Activated CD8-positive, alpha-beta T cell treated with anti-CD3 and anti-CD28 coated beads for 36 hours (primary cell): ENCODE measurements at places on chromosomes 6 and 20.
A peak's percentile ranks its signal among the peaks of the same experiment; 100 is the strongest.

- no peaks in the 10 kb centered on the region for H3K36me3 ChIP-seq
- DNase-seq = peak; percentile 14
- H3K4me3 ChIP-seq = no peak overlapping the region
- H3K4me1 ChIP-seq = peaks cover 2% of the 10 kb centered on the region
These were observed 280.5 kb downstream of the SYNE1 start for GRCh38 chr6:152356662-152357061.

GRCh38 chr20:32649697-32650400, 23.9 kb downstream of the C20orf203 start:
- no peak for DNase-seq
- no peaks in the 10 kb centered on the region for H3K36me3 ChIP-seq
- no peak overlapping the region for H3K4me3 ChIP-seq
- H3K27me3 ChIP-seq = no peaks in the 10 kb centered on the region

DNA sequence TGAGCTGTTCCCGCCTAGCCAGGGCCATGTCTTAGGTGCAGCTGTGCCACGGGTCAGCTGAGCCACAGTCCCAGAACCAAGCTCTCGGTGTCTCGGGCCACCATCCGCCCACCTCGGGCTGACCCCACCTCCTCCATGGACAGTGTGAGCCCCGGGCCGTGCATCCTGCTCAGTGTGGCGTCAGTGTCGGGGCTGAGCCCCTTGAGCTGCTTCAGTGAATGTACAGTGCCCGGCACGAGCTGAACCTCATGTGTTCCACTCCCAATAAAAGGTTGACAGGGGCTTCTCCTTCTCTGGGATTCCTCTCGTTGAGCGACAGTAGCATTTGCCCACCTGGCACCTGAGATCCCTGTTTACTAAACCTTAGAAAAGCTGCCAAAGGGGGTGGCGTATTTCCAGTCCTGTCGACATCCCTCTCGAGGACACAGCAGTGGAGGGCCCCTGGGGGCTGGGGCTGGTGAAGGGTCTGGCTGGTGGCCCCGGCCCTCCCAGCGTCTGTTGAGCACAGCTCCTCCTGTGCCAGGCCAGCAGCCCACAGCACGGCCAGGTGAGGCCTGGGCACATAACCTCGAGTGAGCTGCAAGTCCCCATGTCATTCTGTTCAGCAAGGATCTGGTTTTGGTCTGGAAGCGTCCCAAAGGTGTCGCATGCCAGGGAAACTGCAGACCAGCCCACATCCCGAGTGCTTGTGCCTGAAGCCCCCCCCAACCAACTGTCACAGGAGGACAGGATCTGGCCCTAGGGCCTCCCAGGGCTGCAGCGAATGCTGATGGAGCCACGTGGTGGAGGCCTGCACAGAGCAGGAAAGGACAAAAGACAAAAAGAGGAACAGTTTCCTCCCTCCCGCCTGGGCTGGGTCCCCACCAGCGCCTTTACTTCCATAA, 21.2 kb upstream of the PYGB start:
- no peaks in the 10 kb centered on the region for H3K36me3 ChIP-seq
- H3K27ac ChIP-seq = no peak overlapping the region
- peaks cover 11% of the 10 kb centered on the region for H3K4me1 ChIP-seq
- no peaks in the 10 kb centered on the region for H3K27me3 ChIP-seq
- H3K4me3 ChIP-seq = no peak overlapping the region

- no peak for DNase-seq
- no peaks in the 10 kb centered on the region for H3K4me1 ChIP-seq
- H3K4me3 ChIP-seq = no peak overlapping the region
- no peaks in the 10 kb centered on the region for H3K27me3 ChIP-seq
- no peak overlapping the region for H3K27ac ChIP-seq
These were observed 530.2 kb downstream of the BCKDHB start for GRCh38 chr6:80636689-80637088.

- no peaks in the 10 kb centered on the region for H3K36me3 ChIP-seq
- no peaks in the 10 kb centered on the region for H3K27me3 ChIP-seq
- H3K27ac ChIP-seq = no peak overlapping the region
- no peak overlapping the region for H3K4me3 ChIP-seq
- no peaks in the 10 kb centered on the region for H3K4me1 ChIP-seq
- DNase-seq = no peak
These were observed 636.0 kb downstream of the BCKDHB start for GRCh38 chr6:80742481-80742880.

GRCh38 chr6:3913077-3913957, 64.1 kb downstream of the FAM50B start:
- DNase-seq = no peak
- no peak overlapping the region for H3K4me3 ChIP-seq
- peaks cover 42% of the 10 kb centered on the region for H3K27me3 ChIP-seq
- peaks cover 21% of the 10 kb centered on the region for H3K4me1 ChIP-seq

DNA sequence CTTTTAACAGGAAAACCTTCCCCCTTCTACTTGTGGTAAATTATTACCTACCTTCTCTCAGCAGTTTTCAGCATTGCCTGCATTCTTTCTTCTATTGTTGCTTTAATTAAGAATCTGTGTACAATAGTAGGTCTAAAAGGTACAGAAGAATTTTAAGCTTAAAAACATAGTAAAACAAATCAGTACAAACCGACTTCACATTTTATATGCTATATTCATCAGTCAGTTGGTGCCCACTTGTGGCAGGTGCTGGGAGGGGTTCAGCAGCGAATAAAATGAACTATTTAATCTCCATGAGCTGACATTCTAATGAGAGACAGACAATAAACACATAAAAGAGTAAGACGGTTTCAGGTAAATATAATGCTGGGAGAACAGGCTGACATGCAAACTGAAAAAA, 73.4 kb upstream of the FBXO30 start:
- H3K4me3 ChIP-seq = no peak overlapping the region
- no peaks in the 10 kb centered on the region for H3K27me3 ChIP-seq
- H3K27ac ChIP-seq = no peak overlapping the region
- H3K4me1 ChIP-seq = no peaks in the 10 kb centered on the region
- peaks cover 14% of the 10 kb centered on the region for H3K36me3 ChIP-seq
- peak; percentile 49 for DNase-seq

GRCh38 chr6:121823437-121823851, 388.0 kb downstream of the GJA1 start:
- H3K27ac ChIP-seq = no peak overlapping the region
- no peaks in the 10 kb centered on the region for H3K36me3 ChIP-seq
- H3K4me1 ChIP-seq = no peaks in the 10 kb centered on the region
- no peak overlapping the region for H3K4me3 ChIP-seq
- no peak for DNase-seq

DNA sequence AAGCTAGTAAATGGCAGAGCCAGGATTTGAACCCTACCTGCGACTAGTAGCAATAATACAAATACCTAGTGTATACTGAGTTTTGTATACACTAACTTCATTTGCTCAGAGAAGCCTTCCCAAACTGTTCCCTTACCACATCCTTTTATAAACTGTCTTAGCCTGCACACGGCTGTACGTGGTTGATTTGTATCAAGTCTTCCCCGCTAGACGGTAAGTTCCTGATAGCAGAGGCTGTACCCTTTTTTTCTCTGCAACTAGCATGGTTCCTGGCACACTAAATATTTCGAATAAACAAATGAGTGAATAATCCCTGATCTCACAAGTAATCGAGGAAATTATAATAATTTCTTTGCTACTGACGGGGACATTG, 636 bp downstream of the RTF2 start:
- H3K36me3 ChIP-seq = peaks cover 17% of the 10 kb centered on the region
- peak overlapping the region; percentile 100 for H3K4me3 ChIP-seq
- peaks cover 31% of the 10 kb centered on the region for H3K4me1 ChIP-seq

DNA sequence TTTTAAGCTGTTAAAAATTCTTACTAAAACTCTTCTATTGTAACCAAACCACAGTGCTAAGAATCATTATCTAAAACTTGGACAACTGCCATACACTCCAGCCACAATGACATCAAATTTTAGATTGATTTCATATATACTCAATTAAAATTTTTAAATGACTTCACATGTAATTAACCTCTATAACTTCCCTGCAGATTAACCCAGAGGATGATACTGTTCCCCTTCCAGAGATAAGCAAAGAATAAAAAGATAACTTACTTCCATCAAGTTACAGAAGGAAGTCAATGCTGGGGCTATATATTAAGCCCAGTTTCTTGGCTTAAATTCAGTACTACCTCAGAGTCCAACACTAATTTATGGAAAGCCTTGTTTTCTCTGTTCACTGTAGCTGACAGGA, 71.3 kb downstream of the ARHGAP18 start:
- H3K27ac ChIP-seq = no peak overlapping the region
- no peaks in the 10 kb centered on the region for H3K27me3 ChIP-seq
- H3K36me3 ChIP-seq = no peaks in the 10 kb centered on the region
- H3K4me1 ChIP-seq = no peaks in the 10 kb centered on the region

GRCh38 chr6:150492507-150492906, 107.2 kb upstream of the PLEKHG1 start:
- no peak overlapping the region for H3K4me3 ChIP-seq
- H3K4me1 ChIP-seq = peaks cover 21% of the 10 kb centered on the region
- peaks cover 2% of the 10 kb centered on the region for H3K36me3 ChIP-seq
- H3K27me3 ChIP-seq = peaks cover 5% of the 10 kb centered on the region
- peak; percentile 2 for DNase-seq
- no peak overlapping the region for H3K27ac ChIP-seq

DNA sequence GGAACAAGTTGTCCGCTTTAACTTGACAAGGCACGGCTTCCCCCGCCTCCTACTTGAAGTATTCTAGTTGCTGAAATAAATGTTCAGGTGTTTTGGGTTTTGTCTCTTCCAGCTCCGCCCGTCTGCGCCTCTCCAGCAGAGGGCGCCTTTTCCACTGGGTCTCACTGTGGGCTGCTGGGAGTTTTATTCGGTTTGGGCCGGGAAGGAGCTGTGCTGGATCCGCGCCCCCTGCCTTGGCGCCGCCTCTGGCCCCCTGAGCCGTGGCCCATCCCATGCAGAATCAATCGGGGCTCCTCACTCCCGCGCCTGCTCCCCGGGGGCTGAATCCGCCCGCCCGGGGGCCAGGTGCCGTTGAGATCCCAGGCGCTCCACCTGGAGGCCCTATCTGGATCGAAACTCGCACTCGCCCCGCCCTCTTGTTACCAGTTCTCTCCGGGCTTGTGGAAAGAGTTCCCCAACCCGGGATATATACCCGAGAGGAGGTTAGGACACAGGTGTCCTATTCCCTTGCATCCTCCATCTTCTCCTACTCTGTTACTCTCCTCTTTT, 51.0 kb upstream of the TCF21 start:
- peaks cover 24% of the 10 kb centered on the region for H3K27me3 ChIP-seq
- DNase-seq = peak; percentile 71
- peak overlapping the region; percentile 61 for H3K4me3 ChIP-seq
- H3K4me1 ChIP-seq = peaks cover 6% of the 10 kb centered on the region

DNA sequence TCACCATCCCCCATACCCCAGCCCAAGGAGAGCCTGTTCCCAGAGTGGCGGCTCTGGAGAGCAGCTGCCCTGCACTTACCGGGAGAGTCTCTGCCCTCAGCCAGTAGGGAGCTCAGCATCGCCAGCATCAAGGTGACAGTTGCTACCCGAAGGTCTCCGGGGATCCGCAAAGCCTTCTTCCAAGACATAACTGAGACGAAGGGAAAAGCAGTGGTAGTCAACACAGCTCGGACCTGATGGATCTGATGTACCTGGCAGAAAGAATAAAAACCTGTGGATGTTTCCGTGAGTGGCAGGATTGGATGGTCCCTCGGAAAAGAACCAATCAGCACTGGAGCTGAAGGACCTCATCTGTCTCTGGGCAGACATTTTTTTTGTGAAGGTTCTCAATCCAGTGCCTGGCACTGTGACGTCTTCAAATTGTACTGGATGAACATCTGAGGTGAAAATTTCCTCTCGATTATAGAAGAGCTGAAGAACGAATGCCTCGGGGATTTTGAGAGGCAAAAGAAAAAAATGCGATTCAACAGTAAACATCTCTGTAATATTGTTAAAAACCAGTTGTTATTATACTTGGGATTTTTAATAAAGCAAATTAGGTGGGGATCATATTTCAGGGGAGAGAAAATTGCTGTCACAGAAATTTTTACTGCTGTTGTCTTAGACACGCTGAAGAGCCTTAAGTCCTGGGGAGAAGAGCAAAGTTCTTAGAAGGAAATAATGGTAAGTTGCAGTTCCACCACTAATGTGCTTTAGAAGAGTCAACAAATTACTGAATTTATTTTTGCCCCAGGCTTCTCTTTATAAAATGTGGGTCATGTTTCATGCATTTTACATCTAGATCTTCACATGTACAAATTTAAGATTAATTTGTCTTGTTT, at the start of gene HLA-DQB1:
Gene HLA-DQB1 (minus strand): TSS at position 238 of the 881 bp plus-strand sequence. CDS start 50 bp downstream, at position 188.
- peaks cover 36% of the 10 kb centered on the region for H3K27me3 ChIP-seq
- peak; percentile 69 for DNase-seq
- H3K4me3 ChIP-seq = peak within 1 kb of the TSS; percentile 75
- H3K36me3 ChIP-seq = peaks cover 2% of the 10 kb centered on the region
- peaks cover 35% of the 10 kb centered on the region for H3K4me1 ChIP-seq

DNA sequence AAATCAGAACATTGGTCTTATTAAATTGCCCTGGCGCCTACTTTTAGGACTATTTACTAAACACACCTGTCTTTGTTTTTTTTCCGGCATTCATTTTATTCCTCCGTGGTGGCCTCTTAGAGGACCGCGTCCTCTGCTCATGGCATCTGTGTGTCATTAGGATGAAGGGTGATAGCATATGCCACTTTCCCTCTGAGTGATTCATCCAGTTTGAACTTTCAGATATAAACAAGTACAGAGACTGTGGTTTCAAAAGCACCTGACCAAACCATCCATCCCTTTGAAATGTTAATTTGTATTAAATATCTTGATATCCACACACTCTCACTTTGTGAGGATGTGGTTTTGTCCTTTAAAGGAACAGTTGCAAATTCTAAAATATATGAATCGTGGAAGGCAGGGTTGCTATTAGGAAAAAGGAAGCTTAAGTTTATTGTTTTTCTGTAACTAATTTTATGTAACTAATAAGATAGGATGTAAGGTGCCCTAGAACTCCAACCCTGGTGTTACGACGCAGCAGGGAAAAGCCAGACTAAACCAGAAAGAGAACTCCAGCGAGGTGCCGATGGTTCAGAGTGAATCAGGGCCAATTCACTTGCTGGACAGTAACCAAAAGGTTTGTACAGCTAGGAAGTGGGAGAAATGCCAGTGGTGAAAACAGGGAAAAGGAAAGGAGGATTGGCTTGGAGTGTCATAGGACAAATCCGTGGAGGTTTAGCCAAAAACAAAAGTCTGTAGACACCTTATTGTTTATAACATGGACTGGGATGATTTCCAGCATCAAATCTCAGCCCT, 98.7 kb downstream of the SHLD1 start:
- peaks cover 4% of the 10 kb centered on the region for H3K36me3 ChIP-seq
- no peak overlapping the region for H3K27ac ChIP-seq
- DNase-seq = peak; percentile 21
- peaks cover 29% of the 10 kb centered on the region for H3K4me1 ChIP-seq

GRCh38 chr6:4025681-4026080, 53.3 kb downstream of the FAM217A start:
- peaks cover 62% of the 10 kb centered on the region for H3K4me1 ChIP-seq
- H3K36me3 ChIP-seq = peaks cover 58% of the 10 kb centered on the region
- DNase-seq = no peak
- no peaks in the 10 kb centered on the region for H3K27me3 ChIP-seq
- H3K27ac ChIP-seq = no peak overlapping the region
- H3K4me3 ChIP-seq = no peak overlapping the region

DNA sequence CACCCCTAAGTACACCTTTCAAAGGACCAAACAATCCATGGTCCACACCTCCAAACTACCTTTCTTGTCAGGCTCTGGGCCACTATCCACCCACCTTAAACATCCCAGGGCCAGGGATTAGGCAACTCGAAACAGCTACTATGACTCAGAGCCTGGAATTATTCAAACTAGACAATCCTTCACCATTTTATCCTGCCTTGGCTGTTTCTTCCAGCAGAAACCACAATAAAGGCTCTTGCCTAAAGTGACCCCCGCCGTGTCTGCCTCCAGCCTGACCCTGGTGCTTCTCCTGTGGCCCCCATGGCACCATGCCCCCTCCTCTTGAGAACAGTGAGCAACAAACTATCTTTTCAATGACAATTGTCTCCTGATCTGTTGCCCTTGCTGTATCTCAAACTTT, 195.5 kb downstream of the EPM2A start:
- no peak for DNase-seq
- no peaks in the 10 kb centered on the region for H3K36me3 ChIP-seq
- H3K4me1 ChIP-seq = no peaks in the 10 kb centered on the region
- no peak overlapping the region for H3K4me3 ChIP-seq
